ELR (cell line): ENCODE measurements at places on chromosomes 1 and 21.
A peak's percentile ranks its signal among the peaks of the same experiment; 100 is the strongest.

GRCh38 chr1:58392083-58392482, 154.4 kb downstream of the OMA1 start:
- DNase-seq, result no peak

- DNase-seq, result peak; percentile 19
Observed at GRCh38 chr21:34274001-34274400, 89.8 kb upstream of the KCNE2 start.

GRCh38 chr1:202140833-202141232, 3.7 kb downstream of the ARL8A start:
- DNase-seq, result no peak

DNA sequence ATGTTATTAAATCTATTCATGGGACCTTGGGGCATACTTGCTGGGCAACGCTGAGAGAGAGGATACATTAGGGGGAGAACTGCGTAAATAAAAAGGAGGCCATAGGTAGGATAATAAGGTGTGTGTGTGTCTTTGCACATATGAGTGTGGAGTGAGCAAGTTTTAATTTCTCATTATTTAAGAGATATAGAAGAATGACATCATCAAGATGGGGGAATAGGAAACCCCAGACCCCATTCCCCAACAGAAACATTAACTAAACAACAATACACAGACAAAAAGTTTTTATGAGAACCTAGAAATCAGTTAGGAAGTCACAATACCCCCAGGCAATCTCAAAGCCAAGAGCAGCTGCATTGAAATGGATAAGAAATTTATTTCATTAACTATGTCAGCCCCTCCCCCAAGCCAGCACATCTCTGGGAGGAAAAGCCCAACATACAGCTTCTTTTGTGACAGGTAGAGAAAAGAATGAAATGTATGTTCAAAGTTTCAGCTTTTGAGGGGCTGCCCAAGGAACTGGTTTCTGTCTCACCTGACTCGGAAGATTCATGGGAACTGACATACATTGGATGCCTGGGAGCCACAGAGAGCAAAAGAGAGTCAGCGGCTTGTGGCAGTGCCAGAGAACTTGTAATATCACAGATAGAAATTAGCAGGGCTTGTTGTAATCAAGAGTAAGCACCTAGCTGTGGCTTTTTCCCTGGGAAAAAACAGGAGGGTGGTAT, 234.3 kb upstream of the NFIA start:
- DNase-seq, result no peak

DNA sequence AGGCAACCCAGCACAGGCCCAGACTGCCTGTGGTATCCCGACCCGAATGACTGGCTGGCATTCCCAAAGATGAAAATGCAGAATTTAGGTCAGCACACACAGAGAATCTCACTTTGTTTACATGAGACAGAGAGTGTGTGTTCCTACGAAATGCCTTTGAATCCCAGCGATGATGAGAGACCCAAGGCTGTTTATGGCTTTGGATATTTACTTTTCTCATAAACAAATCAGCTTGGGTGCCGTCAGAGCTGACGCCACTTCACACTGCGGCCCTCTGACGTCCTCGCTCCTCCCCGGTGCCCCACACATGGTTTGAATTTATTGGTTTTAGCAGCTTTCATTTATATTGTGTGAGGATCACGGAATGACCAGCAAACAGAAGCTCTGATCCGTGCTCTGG, 18.7 kb downstream of the TRABD2B start:
- no peak for DNase-seq

GRCh38 chr1:103283371-103283770, 175.0 kb upstream of the COL11A1 start:
- no peak for DNase-seq

DNA sequence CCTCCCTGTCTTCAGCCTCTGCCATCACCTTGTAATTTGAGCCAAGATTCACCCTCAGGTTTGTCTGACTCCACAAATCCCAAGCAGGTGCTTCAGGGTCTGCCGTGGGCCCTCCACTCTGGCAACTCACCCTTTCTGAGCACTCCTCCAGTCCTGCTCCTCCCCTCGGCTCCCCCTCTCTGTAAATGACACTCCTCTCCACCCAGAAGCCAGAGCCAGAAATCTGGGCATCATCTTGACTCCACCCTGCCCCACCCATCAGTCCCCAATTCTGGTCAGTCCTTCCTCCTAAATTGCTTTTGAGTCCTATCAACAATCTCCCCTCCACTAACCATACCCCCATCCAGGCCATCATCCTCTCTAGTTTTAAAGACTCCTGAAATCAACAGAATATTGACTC, 40.5 kb downstream of the RCSD1 start:
- no peak for DNase-seq

DNA sequence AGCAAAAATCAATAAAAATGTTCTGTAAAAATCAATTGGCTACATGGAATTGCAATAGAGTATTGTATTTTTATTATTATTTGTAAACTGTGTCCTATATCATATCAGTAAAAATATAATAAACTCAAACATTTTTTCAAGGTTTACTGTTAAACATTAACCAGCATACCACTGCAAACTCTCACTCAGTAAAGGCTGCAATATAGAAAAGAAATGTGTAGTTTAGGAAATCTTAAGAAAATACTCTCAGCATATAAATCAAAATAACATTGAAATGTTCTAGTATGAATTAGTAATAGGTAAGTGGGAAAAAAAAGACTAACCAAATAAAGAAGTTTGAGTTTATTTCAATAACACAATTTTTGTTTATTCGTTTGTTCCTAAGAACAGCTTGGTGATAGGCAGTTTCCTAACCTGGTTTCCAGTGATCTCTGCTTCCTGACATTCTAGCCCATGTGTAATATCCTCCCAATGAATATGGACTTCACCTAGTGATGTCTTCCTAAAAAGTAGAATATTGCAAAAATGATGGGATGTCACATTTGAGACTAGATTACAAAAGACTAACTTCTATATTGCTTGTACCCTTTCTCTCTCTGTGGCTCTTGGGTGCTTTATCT, 870.1 kb downstream of the BRINP3 start:
- no peak for DNase-seq
